ENCODE measurements at places on chromosomes 4 and X. TPM values are rescaled to one million over a fixed set of nuclear protein-coding genes. Genes with fewer than 3 reads are reported as not detected.

The ENPEP gene
- polyA plus RNA-seq: not detected

The GPR119 gene
- not detected for polyA plus RNA-seq

The METAP1 gene
- polyA plus RNA-seq: 33.5 TPM

The MEPE gene
- not detected for polyA plus RNA-seq

The NCAPG gene
- 0.37 TPM for polyA plus RNA-seq

The LRAT gene
- polyA plus RNA-seq: not detected

The VEGFC gene
- polyA plus RNA-seq: not detected

The CPE gene
- polyA plus RNA-seq: not detected

The ADH1A gene
- not detected for polyA plus RNA-seq

The CLGN gene
- polyA plus RNA-seq: not detected

The TRIM61 gene
- polyA plus RNA-seq: not detected

The GPR50 gene
- not detected for polyA plus RNA-seq

The WDR17 gene
- polyA plus RNA-seq: 0.20 TPM

The STAP1 gene
- 2.8 TPM for polyA plus RNA-seq

The GLRA3 gene
- polyA plus RNA-seq: not detected

The BEX3 gene
- polyA plus RNA-seq: 94.0 TPM

The ZCCHC12 gene
- not detected for polyA plus RNA-seq

The TEX13D gene
- polyA plus RNA-seq: not detected

The ATP2B3 gene
- polyA plus RNA-seq: 0.09 TPM

The CNGA1 gene
- not detected for polyA plus RNA-seq

The PF4V1 gene
- polyA plus RNA-seq: not detected

The TLR6 gene
- 0.03 TPM for polyA plus RNA-seq

The TLR7 gene
- polyA plus RNA-seq: 0.16 TPM

The SPANXN5 gene
- not detected for polyA plus RNA-seq

The SLC4A4 gene
- 0.12 TPM for polyA plus RNA-seq

The RADX gene
- polyA plus RNA-seq: 2.4 TPM

The GAB1 gene
- not detected for polyA plus RNA-seq

The SRPK3 gene
- polyA plus RNA-seq: not detected

The CXCL3 gene
- polyA plus RNA-seq: not detected

The LIMCH1 gene
- polyA plus RNA-seq: not detected

The SUPT20HL2 gene
- polyA plus RNA-seq: not detected

The CT45A8 gene
- not detected for polyA plus RNA-seq

The RHOXF1 gene
- polyA plus RNA-seq: 0.30 TPM

The DIPK2B gene
- polyA plus RNA-seq: not detected

The PNMA5 gene
- 0.05 TPM for polyA plus RNA-seq

The FRMPD3 gene
- polyA plus RNA-seq: not detected

The DMRTC1 gene
- 0.59 TPM for polyA plus RNA-seq

The COL4A6 gene
- not detected for polyA plus RNA-seq

The ARHGAP24 gene
- 0.30 TPM for polyA plus RNA-seq

The ANXA10 gene
- polyA plus RNA-seq: not detected

The MBTPS2 gene
- polyA plus RNA-seq: 8.0 TPM

The ARMCX5 gene
- polyA plus RNA-seq: 10.3 TPM

The MAGEA12 gene
- not detected for polyA plus RNA-seq
